T-cell (primary cell): ENCODE measurements at places on chromosomes 3 and 15.

GRCh38 chr15:100806157-100806556, 73.5 kb upstream of the ALDH1A3 start:
- H3K36me3 ChIP-seq: no peaks in the 10 kb centered on the region
- DNase-seq: no peak
- no peak overlapping the region for H3K27ac ChIP-seq

- no peaks in the 10 kb centered on the region for H3K36me3 ChIP-seq
- H3K27me3 ChIP-seq: no peaks in the 10 kb centered on the region
- H3K4me1 ChIP-seq: no peaks in the 10 kb centered on the region
- no peak overlapping the region for H3K4me3 ChIP-seq
Measured at GRCh38 chr3:73474619-73475018, 150.1 kb downstream of the PDZRN3 start.

GRCh38 chr15:90839187-90840071, 29.0 kb upstream of the FURIN start:
- H3K4me1 ChIP-seq: peaks cover 12% of the 10 kb centered on the region
- H3K36me3 ChIP-seq: no peaks in the 10 kb centered on the region
- H3K27ac ChIP-seq: no peak overlapping the region
- H3K27me3 ChIP-seq: peaks cover 12% of the 10 kb centered on the region

- H3K27me3 ChIP-seq: no peaks in the 10 kb centered on the region
- DNase-seq: no peak
- H3K4me1 ChIP-seq: no peaks in the 10 kb centered on the region
- H3K4me3 ChIP-seq: no peak overlapping the region
- no peak overlapping the region for H3K27ac ChIP-seq
Measured at GRCh38 chr3:171874251-171874681, 31.1 kb downstream of the TMEM212 start.

DNA sequence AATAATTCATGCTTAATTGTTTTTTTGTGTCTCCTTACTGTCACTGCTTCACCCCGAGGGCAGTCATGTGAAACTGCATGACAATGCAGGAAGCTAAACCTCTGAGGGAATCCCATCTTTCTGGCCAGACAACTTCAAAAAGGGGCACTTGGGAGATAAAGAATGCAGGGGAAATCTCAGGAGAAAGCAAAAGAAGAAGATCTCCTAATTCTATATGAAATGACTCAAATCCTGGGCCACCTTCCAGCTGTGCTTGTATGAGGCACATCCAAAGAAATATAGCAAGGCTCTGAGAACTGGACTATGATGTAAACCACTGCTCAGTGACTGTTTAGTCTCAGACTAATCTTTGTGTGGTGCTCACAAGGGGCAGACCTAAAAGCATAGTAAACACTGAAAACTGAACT, 22.6 kb upstream of the UMPS start:
- no peaks in the 10 kb centered on the region for H3K4me1 ChIP-seq
- H3K27ac ChIP-seq: no peak overlapping the region
- no peaks in the 10 kb centered on the region for H3K27me3 ChIP-seq
- DNase-seq: no peak
- H3K36me3 ChIP-seq: no peaks in the 10 kb centered on the region
- H3K4me3 ChIP-seq: no peak overlapping the region

DNA sequence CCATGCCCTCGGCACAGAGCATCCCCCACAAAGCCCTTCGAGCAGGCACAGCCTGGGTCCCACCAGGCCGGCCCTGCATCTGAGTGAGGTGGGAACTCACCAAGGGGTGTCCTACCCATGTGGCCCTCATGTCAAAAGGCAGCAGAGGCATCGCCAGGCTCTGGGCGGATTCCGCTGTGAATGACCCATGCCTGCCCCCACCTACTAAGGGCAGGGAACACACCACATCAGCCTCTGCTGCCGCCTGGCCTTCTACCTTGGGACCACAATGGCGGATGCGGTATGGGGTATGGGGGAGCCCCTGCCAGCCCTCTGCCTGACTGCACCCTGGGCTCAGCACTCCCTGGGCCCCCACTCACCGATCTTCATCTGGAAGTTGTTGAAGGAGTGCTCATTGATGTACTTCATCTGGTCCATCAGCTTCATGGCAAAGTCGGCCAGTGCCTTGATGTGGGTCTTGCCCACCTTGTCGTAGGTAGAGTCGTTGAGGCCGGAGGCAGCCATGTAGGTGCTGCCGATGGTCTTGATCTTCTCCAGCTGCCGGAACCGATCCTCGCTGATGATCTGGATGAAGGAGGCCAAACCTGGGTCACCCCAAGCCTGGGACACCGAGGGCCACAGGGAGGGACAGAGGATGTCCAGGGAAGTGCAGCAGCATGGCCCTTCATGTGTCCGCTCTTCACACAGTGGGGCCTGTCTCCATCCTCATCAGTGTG, 87.8 kb downstream of the SEC22A start:
- H3K27ac ChIP-seq: no peak overlapping the region
- no peak for DNase-seq
- peaks cover 31% of the 10 kb centered on the region for H3K27me3 ChIP-seq
- H3K4me1 ChIP-seq: no peaks in the 10 kb centered on the region

- H3K4me1 ChIP-seq: peaks cover 6% of the 10 kb centered on the region
- no peak overlapping the region for H3K4me3 ChIP-seq
- H3K27ac ChIP-seq: peak overlapping the region; percentile 34
- H3K27me3 ChIP-seq: no peaks in the 10 kb centered on the region
- H3K36me3 ChIP-seq: no peaks in the 10 kb centered on the region
- no peak for DNase-seq
Measured at GRCh38 chr15:74808840-74809229, 3.8 kb upstream of the LMAN1L start.
